ENCODE measurements at places on chromosomes 11 and 22.

GRCh38 chr11:57792060-57792541, 30.5 kb downstream of the CTNND1 start:
- peak; percentile 90 for DNase-seq

DNA sequence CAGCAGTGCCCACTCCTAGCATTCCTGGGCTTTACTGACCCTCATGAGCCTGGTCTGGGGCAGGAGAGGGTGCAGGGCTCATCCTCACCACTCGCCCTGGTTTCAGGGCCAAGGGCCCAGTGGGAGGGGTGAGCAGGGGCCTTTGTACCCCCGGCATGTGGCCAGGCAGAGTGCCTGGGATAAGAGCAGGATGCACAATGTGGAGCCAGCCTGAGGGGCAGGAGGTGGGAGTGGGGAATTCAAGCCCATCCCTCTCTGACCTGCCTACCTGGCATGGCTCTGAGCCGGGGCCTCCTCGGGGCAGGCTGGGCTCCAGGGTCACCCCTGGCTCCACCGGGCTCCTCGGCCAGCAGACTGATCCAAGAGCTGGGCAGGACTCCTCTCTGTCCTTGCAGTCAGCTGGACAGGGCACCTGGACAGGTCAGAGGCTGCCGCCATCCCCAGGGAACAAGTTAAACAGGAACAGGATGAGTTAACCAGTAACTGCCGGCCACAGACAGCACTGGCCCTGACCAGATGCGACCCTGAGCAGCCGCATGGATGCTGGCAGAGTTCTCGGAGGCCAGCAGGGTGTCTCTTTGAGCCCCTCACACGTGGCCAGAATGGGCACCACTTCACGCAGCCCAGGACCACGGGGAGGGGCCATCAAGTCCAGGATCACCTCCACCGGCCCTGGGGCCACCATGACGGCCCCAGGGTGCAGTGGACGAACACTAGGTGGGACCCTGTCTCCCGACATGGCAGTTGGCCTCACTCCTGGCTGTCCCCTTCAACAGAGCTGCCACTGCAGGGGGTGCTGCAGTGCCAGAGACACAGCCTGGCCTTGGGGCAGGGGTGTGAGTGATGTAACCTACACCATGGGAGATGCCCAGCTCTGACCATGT, 5.0 kb downstream of the SIGIRR start:
- no peak for DNase-seq

GRCh38 chr11:70407121-70407520, 8.8 kb downstream of the CTTN start:
- DNase-seq: no peak

GRCh38 chr11:87456499-87456898, 418.8 kb downstream of the TMEM135 start:
- DNase-seq: no peak

GRCh38 chr11:41201156-41201555, 258.3 kb downstream of the LRRC4C start:
- DNase-seq: no peak

- no peak for DNase-seq
These were observed 102.9 kb upstream of the GAL start for GRCh38 chr11:68581439-68581838.

DNA sequence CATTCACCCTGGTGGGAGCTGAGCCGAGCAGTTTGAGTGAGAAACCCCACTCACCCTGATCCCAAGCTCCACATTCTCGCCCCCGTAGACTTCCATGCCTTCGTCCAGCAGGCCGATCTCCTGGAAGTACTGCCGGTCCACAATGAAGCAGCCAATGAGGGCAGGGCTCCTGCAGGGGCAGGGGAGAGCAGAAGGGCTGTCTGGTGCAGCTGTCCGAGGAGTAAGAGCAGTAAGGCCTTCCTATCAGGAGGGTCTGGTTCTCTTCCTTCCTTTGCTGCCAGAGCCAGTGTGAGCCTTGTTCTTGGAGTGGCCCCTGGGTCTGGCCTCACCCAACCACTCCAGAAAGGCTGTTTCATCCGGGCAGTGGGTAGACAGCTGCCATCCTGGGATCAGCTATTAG, 19.4 kb upstream of the CSNK2A3 start:
- no peak for DNase-seq

DNA sequence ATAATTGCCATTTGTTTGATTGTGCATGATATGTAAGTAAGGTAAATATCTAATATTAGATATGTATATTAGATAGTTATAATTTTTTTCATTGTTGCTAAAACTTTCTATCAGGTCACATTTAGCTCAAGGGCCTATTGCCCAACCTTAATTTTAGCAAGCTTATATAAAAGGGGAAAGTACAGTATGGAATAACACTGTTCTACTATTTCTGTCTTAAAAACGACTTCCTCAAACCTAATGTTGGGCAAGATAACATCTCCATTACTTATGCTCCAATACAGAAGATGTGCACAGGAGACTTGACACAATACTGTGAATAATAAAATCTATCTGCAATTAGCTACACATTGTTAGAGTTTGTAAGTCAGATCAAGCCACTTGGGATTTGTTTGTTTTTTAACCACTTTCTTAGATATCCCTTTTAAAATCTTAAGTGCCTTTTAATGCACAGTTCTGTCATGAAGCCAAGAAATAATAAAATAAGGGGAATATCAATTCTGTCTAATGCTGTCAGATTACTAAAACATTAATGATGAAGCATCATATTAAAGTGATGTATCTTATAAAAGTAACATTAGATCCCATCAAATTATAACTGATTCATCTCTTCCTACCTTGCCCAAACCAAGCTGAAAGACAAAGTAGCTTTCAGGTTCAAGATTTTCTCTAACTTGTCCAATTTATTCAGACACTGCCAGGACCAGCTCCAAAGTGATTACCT, 98.1 kb downstream of the SIK3 start:
- no peak for DNase-seq

GRCh38 chr11:126542334-126543015, 187.0 kb downstream of the ST3GAL4 start:
- DNase-seq: no peak

GRCh38 chr11:24108609-24109008, 388.2 kb upstream of the LUZP2 start:
- no peak for DNase-seq

GRCh38 chr11:21301981-21302380, 632.6 kb downstream of the NELL1 start:
- DNase-seq: no peak

- DNase-seq: no peak
These were observed 20.8 kb upstream of the TUB start for GRCh38 chr11:8060146-8060719.

GRCh38 chr22:46150655-46151477, 540 bp downstream of the PPARA start:
- DNase-seq: peak; percentile 49

- DNase-seq: no peak
These were observed 762 bp downstream of the MTMR3 start for GRCh38 chr22:29883775-29884097.

DNA sequence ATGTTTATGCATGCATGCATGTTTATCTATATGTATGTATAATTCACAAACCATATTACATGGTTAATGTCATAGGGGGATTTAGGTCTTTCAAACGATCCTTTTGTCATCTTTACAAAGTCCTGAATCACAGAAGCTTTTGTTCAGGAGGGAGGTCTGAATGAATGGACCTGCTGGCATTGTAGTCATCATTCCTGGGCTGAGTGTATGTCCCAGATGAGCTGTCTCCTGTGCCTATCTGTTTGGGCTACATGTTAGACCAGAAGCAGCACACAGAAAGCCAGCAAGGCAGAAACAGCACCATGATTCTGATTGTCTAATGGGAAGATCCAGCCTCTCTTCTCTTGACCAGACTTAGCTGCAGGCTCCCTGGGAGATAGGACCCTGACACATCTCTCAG, 69.5 kb downstream of the ADM start:
- no peak for DNase-seq

DNA sequence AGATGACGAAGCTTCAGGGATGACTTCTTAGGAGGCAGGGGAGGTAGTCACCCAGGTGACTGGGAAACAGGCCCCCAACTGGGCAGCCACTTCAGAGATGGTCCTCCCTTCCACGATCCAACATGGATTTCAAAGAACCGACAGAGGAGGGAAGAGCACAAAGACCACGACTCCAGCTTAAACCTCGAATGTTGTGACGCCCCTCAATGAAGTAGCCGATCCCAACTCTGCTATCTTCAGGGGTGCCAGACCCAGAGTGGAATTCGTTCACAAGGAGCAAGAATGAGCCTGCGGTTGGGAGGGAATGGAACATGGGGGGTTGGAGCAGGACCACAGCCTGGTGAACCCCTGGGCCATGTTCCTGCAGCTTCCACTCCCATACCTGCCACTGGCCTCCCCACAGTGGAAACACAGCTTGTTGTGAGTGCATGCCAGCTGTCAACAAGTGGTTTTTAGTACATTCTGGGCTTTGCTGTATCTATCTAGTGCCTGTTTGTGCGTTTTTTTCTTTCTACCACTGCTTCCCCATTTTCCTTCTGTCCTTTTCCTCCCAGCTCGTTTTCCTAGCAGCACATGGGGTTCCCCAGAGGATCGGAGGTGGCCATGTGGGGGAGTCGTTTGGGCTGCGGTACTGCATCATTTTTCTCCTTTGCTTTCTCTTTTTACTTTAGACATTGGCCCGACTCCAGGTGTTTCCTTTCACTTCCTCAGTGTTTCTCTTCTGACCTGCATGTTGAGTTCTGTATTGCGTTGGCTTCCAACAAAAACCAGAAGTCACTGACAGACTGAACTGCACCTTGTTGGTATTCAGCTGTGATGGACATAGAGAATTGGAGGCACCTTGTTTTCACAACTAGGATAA, 65.8 kb downstream of the MORC2 start:
- DNase-seq: no peak

DNA sequence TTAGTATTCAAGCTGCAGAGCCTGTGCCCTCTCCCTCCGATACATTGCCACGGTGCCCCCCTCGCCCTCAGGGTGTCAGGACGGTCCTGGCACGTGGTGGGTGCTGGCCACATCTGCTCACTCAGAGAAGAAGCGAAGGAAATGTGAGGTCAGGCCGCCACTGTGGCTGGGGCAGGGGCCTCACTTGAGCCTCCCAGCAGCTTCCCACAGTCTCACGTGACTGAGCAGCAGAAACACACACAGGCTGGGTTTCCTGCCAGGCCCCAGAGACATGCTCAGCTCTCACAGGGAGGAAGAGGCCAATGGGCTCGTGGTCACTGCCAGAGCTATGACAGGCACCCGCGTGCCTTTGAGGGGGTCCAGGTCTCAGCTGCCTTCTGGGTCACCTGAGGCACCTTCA, 37.9 kb upstream of the PRR5 start:
- DNase-seq: no peak

DNA sequence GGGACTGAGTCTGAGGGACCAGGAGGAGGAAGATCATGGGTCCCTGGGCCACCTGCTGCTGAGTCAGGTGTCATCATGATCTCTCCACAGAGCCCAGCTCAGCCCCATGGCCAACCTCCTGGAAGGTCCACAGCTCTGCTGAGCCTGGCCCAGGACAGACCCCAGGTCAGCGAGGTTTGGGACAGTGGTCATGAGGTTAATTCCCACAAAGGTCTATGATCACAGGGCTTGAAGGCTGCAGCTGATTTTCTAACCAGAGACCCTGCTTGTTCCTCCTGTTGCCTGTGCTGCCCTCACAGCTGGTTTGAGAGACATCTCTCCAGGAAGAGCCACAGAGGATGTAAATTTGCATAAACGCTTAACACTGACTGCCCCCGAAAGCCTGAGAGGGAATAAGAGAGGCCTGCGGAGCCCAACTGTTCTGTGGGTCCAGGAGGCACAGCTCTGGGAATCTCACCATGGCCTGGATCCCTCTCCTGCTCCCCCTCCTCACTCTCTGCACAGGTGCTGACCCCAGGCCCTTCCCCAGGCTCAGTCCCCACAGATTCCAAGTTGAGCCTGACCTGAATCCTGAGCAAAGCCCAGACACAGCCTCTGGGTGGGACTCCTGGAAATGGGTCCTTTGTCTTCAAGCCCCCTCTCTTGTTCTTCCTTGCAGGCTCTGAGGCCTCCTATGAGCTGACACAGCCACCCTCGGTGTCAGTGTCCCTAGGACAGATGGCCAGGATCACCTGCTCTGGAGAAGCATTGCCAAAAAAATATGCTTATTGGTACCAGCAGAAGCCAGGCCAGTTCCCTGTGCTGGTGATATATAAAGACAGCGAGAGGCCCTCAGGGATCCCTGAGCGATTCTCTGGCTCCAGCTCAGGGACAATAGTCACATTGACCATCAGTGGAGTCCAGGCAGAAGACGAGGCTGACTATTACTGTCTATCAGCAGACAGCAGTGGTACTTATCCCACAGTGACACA, 102.8 kb downstream of the GGTLC2 start:
- no peak for DNase-seq

- DNase-seq: peak; percentile 42
These were observed 157.0 kb upstream of the TIMP3 start for GRCh38 chr22:32644252-32645100.

DNA sequence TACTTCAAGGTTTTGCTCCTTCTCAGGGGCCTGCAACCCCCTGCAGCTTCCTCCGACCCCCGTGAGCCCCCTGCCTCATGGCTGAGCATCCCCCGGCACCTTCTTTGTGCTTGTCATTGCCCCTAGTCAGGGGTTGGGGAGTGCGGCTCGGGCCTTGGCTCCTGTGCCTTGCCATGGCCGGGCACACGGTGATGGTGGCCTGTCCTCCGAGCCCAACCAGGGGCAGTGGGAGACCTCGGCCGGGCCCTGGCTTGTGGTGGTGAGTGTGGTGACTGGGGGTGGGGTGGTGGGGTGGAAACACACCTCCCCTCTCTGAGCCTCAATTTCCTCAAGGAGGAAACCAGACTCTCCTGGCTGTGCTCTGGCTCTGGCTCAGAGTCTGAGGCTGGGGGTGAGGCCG, 1.5 kb upstream of the MRGPRG start:
- no peak for DNase-seq

GRCh38 chr11:131581046-131581445, 210.6 kb downstream of the NTM start:
- DNase-seq: no peak

- DNase-seq: no peak
These were observed 167.9 kb downstream of the SHANK2 start for GRCh38 chr11:71084306-71085012.

GRCh38 chr22:27844256-27844655, 42.7 kb upstream of the MN1 start:
- DNase-seq: no peak

DNA sequence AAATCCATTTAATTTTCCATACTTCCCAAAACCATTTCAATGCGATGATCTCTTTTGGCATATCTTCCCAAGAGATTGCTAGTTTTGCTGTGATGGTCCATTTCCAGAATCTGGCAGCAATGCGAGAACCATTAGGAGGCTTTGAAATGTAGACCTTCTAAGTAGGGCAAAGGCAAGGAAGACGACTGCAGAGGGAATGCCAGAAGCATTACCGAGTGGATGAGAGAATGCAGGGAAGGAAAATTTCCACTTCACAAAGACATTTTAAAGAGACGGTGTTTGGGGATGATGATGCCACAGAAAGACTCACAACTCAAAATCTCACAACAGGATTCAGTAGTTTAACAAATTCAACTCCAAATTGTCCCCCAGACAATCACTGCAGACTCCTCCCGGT, 471 bp upstream of the CEP126 start:
- no peak for DNase-seq

GRCh38 chr22:27866135-27867084, 52.6 kb downstream of the PITPNB start:
- no peak for DNase-seq

- DNase-seq: no peak
These were observed 16.5 kb upstream of the BMAL1 start for GRCh38 chr11:13260963-13261588.

Data from naive thymus-derived CD4-positive, alpha-beta T cell (primary cell).